ENCODE measurements at places on chromosomes 3 and 15.

DNA sequence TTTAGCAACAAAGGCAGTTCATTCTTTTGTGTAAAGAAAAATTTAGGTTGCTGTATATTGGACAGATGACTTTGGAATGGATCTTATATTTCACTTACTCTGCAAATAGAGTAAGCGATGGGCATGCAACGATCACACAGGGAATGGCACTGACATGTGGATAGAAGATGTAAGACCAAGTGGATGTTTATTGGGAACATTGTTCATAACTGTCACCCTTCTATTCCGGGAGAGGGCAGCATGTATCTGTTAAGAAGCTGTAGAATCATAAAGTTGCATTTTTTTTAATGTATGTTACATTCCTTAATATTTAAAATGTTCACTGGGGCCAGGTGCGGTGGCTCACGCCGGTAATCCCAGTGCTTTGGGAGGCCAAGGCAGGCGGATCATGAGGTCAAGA lies 41.2 kb downstream of the HPS3 start:
- no peak for DNase-seq

DNA sequence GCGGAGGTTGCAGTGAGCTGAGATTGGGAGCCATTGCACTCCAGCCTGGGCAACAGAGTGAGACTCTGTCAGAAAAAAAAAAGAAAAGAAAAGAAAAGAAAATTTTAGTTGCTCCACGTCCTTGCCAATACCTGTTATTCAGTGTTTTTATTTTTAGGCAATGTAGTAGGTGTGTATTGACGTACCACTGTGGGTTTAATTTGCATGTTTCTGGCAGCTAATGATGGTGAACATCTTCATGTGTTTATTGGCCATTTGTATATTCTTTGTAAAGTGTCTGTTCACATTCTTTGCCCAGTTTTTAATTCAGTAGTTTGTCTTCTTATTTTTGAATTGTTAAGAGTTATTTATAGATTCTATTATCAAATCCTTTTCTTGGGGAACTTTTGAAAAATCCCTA lies 38.1 kb upstream of the GCSAM start:
- no peak for DNase-seq

DNA sequence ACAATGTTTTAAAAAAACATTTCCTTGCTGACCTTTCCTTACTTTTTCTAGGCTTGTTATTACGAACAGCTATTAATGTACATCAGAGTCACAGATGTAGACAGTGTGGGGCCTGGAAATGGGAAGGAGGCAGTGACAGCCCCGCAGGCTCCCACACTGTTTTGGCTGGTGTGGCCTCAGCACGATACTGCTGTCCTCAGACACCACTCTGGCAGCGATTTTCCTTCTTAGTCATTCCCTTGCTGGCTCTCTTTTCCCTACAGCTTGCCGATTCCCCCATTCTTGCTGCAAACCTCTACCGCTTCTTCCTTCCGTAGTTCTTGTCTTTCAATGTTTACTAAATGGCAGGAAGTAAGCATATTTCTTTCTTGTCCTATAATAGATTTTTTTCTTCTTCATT lies 113.1 kb downstream of the ABI3BP start:
- peak; percentile 7 for DNase-seq

GRCh38 chr15:79515300-79516027 lies 83.3 kb downstream of the MINAR1 start:
- DNase-seq: no peak

GRCh38 chr3:8441969-8442559 lies 59.6 kb upstream of the LMCD1 start:
- DNase-seq: peak; percentile 89

GRCh38 chr15:58475573-58476524 lies 44.1 kb downstream of the LIPC start:
- peak; percentile 85 for DNase-seq

All from astrocyte of the hippocampus (primary cell).